Smooth muscle cell of the coronary artery (primary cell): ENCODE measurements at places on chromosomes 13 and 19. TPM values are rescaled to one million over a fixed set of nuclear protein-coding genes. Genes with fewer than 3 reads are reported as not detected.

The SLC10A2 gene
- total RNA-seq = not detected in 2 replicates

The LILRA5 gene
- total RNA-seq = not detected in 2 replicates

The REEP6 gene
- 1.3 and 2.2 TPM in 2 replicates for total RNA-seq

The PCDH8 gene
- total RNA-seq = not detected in 2 replicates

The ARID3A gene
- total RNA-seq = 7.6 and 15.2 TPM in 2 replicates

The CYP4F2 gene
- total RNA-seq = not detected in 2 replicates

The OR7A10 gene
- total RNA-seq = not detected in 2 replicates

The C2CD4C gene
- total RNA-seq = under 0.01 TPM in 1 of 2 replicates, not detected in the other

The SEMA6B gene
- total RNA-seq = 0.38 and 1.2 TPM in 2 replicates

The NLRP4 gene
- not detected in 2 replicates for total RNA-seq

The JSRP1 gene
- total RNA-seq = not detected in 2 replicates

The C19orf67 gene
- total RNA-seq = not detected in 2 replicates

The COX7A1 gene
- 50.9 and 81.3 TPM in 2 replicates for total RNA-seq

The ZNF575 gene
- 0.08 and 0.12 TPM in 2 replicates for total RNA-seq

The ZNF610 gene
- total RNA-seq = 4.3 and 4.6 TPM in 2 replicates

The ZNF763 gene
- 1.2 and 2.3 TPM in 2 replicates for total RNA-seq

The KCNK6 gene
- total RNA-seq = 3.2 and 22.1 TPM in 2 replicates

The BRME1 gene
- total RNA-seq = 0.12 and 0.45 TPM in 2 replicates

The LRRC8E gene
- 4.3 and 5.6 TPM in 2 replicates for total RNA-seq

The FREM2 gene
- under 0.01 TPM in 1 of 2 replicates, not detected in the other for total RNA-seq

The ADGRE1 gene
- total RNA-seq = 0.08 TPM in 1 of 2 replicates, not detected in the other

The RPL13A gene
- total RNA-seq = 2,421 and 3,942 TPM in 2 replicates
